Left colon (tissue), 2 donors: ENCODE measurements at places on chromosomes 5 and 9. TPM values are rescaled to one million over a fixed set of nuclear protein-coding genes. Genes with fewer than 3 reads are reported as not detected.

- no peak for DNase-seq
Measured at GRCh38 chr5:81140943-81141342, 92.2 kb upstream of the CKMT2 start.

- no peak for DNase-seq
Measured at GRCh38 chr5:131068076-131068475, 97.0 kb downstream of the HINT1 start.

GRCh38 chr5:107449369-107449768 lies 221.4 kb downstream of the EFNA5 start:
- DNase-seq = no peak

- no peak for DNase-seq
Measured at GRCh38 chr5:75885849-75886596, 168.8 kb upstream of the POC5 start.

GRCh38 chr5:74833537-74834266 lies 32.5 kb downstream of the FAM169A start:
- peak; percentile 67 for DNase-seq

DNA sequence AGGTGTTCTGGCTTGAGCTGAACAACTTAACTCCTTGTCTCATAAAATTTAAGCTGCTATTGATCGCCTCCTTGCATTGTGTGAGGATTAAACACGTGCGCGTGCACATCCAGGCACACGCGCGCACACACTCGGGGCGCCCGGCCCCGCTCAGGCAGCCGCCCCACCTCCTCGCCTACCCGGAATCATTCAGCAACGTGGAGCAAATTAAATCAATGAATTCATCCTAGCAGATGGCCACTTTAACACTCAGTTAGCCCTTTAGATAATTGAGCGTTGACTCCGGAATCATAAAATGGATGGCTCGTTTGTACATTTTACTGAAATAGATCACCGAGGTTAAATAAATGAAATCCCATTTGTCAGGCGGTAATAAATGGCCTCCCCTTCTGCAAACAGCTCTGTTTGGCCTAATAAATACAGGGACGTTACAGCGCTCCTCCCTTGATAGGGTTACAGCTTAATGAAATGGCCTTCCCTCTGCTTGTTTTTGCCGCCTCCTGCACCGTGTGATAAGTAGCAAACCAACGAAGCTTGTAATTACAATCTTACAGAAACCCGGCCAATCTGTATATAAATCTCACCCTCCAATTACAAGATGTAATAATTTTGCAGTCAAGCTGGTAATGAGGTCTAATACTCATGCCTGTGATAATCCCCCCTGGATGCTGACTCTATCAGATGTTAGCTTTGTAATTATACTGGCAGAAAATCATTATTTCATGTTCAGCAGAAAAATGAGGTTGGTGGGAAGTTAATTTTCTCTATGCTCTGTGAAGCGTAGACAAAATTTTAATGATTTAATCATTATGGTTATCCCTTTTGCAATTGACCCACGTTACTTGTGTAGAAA lies 229.7 kb upstream of the IRX4 start:
- DNase-seq = no peak

DNA sequence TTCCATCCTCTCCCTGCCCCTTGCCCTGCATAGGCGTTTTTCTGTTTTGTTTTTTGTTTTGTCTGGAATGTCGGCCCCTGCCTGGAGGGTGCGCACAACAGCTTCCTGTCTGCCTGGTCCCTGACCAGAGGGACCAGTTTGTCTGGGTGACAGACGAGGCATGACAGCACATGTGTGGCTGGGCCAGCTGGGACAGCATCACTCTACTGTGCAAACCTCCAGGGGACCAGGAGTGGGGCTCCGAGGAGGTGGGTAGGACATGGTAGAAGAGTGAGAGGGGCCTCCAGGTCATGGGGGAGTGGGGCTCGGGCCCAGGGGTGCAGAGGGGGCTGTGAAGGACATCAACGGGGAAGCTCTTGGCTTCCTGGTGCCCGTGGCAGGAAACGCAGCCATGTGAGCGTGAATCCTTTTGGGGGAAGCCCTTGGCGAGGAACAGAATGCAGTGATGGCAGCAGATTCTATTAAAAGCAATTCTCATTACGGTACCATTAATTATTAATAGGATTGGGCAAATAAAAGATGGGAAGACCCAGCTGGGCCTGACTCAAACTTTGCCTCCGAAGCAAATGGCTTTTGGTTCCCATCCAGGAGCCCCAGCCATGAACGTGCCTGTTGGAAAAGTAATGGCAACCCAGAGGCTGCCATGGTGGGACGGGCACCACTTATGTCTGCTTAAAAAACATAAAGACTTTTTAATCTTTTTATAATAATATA lies 184.4 kb upstream of the IER5L start:
- no peak for DNase-seq

DNA sequence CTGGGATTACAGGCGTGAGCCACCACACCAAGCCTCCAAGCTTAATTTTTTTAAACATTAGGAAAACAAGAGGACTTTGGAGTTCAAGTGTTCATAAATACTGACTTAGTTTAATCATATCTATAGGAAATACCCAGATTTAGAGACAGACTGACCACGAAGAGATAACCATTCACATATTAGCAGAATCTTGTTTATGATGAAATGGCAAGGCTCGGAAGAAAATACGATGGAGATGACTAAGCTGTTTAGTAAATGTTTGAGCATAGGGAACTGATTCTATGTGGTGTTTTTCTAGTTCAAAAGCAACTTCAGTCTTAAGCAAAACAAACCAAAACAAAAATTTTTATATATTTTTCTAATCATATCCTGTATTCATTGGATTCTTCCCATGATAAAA lies 13.5 kb upstream of the TUSC1 start:
- DNase-seq = no peak

GRCh38 chr5:66511491-66511890 lies 84.7 kb upstream of the MAST4 start:
- no peak for DNase-seq

DNA sequence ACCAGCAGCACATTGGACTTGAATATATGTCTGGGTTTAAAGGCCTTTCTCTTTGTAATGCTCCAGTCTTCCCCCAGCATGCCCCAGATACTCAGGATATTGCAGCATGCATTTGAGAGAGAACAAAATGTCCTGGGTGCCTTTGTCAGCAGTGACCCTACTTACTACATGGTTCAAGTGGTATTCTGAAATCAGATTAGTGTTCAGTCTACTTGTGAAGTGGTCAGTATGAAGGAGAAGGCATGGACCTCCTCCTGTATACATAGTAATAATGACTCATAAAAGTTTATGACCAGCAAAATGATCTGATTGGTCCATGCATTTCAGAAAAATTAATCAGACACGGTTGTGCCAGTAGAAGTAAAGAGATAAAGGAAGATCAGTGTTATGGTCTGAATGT lies 25.4 kb downstream of the GPR21 start:
- no peak for DNase-seq

DNA sequence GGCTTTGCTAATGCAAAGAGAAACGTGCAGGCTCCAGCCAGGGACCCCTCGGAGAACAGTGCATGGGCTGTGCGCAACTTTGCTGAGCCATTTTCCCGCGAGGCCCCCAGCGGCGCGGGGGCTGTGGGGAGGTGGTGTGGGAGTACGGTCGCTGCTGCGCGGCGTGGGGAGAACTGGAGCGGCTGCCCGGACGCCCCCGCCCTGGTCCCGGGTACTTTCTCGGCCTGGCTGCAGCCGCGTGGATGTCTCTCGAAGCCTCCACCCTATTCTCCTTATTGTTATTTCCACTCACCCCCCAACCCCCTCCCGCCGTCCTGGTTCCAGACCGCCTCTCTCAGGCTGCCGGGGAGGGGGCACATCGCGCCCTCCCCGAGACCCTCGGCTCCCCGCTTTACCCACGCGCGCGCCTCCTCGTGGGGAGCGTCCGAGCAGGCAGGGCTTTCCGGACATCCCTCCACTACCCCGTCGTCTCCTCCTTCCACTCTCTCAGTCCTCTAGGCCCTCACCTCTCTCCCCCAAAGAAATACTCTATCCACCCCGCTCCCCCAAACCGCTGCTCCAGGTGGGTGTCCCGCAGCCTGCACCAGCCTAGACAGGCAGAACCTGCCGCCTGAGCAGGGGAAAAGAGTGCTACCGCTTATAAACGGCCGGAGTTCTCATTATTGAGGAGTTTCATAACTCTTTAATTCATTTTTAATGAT lies 68.6 kb upstream of the TBCA start:
- DNase-seq = no peak

- DNase-seq = no peak
Measured at GRCh38 chr9:15873573-15874177, 320.8 kb downstream of the CCDC171 start.

DNA sequence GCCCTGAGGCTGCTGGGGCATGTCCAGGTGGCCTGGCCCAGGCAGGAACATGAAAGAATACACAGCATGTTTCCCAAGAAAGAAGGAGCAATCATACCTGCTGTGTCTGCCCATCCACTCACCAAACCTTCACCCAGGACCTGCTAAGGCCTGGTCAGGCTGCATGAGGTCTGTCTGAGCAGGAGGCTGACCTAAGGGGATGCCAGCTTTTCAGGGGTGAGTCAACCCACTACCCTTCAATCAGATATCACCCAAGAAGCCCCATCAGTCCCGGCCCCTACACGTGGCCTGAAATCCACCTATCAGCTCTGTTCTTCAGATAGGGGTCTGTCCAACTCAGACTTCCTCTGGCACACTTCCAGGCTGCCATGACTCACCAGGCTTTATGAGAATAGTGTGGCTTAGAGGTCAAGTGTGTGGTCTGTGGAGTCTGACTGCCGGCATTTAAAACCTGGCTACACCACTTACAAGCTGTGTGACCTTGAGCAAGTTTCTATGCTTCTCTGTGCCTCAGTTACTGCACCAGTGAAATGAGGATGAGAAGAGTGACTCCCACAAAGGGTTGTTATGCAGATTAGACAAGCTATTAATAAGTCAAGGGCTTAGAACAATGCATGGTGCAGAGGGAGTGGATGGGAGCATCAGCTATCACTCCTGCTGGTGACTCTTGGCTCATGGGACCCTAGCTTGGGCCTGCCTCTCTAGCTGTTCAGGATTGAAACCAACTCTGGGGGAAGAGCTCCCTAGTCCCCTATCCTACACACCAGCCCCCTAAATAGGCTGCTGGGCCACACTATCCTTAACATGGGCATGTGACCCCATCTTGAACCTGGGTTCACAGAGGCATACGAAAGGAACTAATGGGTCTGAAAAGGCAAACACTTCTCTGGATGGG lies 130.3 kb downstream of the PAX5 start:
- DNase-seq = no peak

GRCh38 chr5:8897316-8897715 lies 648.6 kb downstream of the SEMA5A start:
- DNase-seq = no peak

DNA sequence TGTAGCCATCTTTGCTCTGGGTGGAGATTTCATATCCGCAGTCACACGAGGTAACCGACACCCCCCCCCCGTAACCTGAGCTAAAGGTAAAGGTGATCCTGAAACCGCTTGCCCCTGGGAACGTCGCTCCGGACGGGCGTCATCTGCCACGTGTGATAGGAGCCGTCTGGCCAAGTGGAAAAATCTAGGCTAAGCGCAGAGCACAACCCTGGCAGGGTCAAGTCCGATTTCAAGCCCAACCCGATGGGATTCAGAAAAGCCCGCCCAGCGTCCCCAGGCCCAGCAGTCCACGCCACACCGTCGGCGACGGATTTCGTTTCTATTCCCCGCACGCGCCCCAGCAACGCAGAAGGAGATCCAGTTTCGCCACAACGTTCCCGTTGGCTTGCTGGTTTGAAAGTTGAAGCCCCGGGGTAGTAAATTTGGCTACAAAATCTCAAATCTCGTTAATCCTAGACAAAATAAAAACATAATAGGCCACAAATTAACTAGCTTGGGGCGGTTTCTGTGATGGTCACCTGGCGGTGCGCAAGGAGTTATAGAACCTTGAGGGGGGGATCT lies 32.4 kb upstream of the NFIB start:
- no peak for DNase-seq

DNA sequence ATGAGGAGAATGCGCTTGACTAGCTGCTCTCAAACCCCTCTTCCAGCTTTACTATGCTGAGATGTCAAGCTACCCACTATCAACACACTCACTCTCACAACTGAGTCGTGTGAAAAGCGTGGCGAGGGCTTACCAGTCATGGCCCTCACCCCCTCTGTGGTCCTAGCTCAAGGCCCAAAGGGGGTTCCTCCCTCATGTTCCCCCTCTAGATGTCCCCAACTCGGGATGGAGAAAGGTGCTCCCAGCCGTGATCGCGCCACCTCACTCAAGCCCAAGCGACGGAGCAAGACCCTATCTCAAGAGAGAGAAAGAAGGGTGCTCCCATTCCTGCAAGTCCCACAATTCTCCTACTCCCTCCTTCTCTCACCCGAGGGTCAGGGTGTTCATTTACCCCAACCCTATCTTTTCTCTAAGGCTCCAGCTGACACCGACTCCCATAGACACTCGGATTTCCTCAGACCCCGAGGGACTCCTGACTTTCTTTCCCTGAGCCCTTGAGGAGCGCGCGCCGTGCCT lies 559 bp downstream of the SLC38A9 start:
- DNase-seq = no peak

- DNase-seq = no peak
Measured at GRCh38 chr9:124859803-124860581, 1.8 kb downstream of the RPL35 start.

DNA sequence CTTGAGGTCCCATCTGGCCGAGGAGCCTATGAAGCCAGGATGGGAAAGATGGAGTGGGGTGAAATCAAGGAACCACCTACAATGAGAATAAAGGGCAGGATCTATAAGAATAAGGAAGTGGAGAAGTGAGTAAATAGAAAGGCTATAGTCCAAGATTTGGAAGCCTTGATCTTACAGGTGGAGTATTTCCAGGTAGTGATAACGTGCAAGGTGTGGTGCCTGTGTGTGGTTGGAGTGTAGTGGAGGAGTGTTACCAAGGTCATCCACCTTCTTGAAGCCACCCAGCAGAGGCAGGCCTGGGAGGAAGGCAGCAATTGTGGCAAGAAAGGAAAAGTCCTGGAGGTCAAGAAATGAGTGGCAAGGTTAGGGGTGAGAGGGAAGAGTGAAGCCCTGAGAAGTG lies 72.9 kb downstream of the IQGAP2 start:
- peak; percentile 80 for DNase-seq

DNA sequence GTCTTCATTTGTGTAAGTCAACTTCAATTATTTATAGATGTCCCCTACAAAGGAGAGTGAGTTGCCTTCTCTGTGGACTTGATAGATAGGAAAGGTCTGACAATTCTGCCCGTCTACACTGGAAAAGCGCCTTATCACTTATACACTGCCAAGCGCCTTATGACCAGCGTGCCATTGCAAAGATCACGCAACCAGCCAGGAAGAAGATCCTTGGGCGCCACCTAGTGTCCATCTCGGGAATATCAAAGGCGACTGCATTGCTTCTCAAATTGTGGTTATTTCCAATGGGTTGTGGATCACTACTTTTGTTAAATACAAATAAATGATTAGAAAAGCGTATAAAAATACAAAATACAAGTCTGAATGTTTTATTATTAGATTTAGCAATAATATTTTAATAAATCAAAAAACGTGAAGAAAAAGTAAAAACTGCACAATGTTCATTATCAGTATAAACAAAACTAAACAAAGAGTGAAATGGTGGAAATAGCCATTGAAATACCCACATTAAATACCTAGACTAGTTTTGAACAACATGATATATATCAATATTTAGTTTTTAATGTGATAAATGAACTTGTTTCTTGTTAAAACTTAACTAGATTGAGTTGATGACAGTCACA lies 27.8 kb downstream of the SUB1 start:
- peak; percentile 67 for DNase-seq

The TAF11L10 gene
- not detected for total RNA-seq

The TMEM171 gene
- 77.4 TPM for total RNA-seq

The PCDHGA2 gene
- 0.31 TPM for total RNA-seq

The PAPPA gene
- 0.82 TPM for total RNA-seq

The NNT gene
- total RNA-seq = 110 TPM
